ENCODE measurements at places on chromosomes 1 and 21.

GRCh38 chr1:48844187-48844586, 67.5 kb upstream of the BEND5 start:
- DNase-seq = no peak

DNA sequence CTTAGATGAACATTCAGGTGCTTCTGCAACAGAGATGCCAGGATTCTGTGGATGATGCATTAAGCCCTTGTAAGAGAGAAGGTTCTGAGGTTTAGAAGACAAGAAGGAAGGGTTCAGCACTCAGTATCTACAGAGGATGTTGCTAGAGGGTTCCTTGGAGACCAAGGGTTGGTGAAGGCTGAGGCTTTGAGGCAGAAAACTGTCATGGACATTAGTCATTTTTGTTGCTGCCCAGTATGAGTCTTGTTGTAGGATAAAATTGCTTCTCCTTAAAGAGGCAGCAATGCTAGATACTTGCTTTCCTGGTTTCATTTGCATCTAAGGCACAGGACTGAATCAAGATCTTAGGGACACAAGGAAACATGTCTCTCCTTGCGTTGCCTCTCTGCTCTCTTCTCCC, 319.4 kb upstream of the NFIA start:
- no peak for DNase-seq

DNA sequence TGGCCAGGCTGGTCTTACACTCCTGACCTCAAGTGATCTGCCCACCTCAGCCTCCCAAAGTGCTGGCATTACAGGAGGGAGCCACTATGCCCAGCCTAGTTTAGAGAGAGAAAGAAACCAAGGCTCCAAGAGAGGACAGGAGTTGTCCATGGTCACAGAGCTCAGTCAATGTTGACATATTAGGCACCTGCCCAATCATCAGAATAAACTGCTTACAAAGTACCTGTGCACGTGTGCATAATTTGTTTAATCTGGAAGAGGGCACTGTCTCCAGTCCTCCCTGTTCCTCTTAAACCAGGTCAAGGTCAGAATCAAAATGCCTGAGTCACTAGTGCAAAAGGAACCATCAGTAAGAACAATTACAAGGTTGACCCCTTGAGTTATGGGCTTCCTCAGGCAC, 20.3 kb upstream of the MPZL1 start:
- no peak for DNase-seq

DNA sequence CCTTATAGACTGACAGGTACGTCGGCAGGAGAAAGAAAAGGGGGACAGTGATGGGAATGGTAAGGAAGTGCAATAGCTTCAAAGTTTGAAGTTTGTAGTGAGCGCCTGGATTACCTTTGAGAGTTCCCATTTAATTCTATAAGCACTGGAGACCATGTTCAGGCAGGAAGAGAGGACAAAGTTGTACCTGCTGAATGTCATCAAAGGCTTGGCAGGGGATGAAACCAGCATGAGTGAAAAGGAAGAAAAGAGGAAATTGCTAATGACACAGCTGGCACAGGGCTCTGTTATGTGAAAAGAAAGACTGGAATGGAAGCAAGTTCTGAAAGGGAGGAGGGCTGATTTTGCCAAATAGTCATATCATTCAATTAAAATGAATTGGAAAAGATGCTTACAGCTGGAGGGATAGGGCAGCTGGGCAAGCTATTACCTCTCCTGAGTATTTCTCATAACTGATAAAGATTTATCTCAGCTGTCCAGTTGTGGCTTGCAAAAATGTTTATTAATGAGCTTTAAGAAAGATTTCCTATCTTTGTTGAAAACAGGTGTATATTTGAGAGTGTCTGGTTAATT, 109.2 kb downstream of the HMCN1 start:
- no peak for DNase-seq

- DNase-seq = no peak
Measured at GRCh38 chr1:14324248-14324630, 274.2 kb upstream of the KAZN start.

DNA sequence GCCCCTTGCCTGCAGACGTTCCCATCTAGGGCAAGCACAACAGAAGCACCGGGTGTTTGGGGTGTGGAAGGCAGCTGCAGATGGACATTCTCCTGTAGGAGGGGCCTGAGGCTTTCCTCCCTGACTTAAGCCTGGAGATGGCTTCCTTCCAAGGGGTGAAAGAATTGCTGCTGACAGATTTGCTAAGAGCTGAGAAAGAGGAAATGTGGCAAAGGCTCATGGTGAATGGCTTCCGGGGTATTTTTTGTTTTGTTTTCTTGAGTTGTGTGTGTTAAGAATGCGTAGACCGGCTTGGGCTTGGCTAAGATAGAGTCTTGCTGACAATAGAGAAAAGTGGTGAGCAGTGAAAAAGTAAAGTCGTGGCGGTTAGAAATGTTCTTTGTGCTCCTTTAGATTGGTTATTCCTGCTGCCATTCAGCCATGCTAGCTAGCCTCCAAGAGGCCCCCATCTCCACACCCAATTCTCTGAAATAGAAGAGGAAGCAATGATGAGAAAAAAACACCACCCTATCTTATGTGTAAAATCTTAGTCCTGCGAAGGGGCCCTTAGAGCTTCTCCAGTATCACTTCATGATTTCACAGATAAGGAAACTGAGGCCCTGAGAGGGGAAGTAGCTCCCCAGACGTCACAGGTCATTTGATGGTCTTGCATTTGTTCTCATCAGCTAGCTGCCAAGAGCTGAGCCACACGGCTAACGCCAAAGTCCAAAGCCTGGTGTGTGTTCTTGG, 36.9 kb downstream of the EIF2D start:
- peak; percentile 82 for DNase-seq

- no peak for DNase-seq
Measured at GRCh38 chr1:116396769-116397168, 23.7 kb downstream of the ATP1A1 start.

DNA sequence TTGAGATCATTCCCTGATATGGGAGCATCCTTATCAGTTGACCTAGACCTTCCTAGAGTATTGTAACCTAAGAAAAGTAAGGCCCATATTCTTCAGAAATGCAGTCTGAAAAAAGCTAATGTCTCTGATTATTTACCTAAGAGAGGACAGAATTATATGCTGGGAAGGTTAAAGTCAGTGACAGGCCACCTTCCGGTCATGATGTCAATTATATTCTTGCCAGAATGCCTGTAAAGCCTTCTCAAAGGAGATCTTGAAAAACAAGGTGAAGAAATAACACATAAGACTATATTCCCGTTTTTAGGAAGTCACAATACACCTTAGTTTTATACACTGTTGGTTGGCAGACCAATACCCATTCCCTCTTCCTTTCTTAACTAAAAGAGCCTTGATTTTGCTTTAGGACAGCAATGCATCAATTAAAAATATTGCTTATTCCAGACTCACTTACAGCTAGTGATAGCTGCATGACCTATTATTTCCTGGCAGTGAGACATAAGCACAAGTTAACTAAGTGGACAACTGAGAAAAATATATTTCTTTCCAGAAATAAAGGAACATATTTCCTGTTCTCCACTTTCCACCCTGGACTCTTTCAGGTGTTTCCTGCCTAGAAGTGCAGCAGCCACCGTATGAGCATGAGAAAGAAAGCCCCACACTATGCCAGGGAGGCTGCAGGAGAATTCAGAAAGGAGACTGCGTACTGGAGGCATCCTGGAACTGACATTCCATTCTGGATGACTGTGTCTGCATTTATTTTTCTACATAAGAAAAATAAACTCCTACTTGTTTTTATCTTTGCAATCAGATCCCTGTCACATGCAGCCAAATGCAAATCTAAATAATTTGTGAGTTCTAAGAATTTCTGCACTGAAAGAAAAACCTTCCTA, 332.9 kb upstream of the PTBP2 start:
- DNase-seq = no peak

DNA sequence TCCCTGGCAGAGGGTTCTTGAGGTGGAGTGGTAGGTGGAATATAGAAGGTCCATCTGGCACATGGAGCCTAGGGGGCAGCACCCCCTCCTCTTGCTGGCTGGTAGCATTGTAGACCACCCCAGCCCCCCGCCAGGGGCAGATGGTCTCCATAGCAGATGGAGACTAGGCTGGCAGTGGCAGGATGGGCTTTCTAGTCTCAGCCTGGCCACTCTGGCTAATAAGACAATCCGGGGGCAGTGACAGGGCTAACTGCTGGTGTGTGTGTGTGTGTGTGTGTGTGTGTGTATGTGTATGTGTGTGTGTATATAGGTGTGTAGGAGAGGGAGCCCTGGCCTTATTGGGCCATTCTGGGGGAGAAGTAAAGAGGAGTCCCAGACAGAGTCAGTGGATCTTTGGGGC, 16.1 kb downstream of the UTP11 start:
- DNase-seq = no peak

DNA sequence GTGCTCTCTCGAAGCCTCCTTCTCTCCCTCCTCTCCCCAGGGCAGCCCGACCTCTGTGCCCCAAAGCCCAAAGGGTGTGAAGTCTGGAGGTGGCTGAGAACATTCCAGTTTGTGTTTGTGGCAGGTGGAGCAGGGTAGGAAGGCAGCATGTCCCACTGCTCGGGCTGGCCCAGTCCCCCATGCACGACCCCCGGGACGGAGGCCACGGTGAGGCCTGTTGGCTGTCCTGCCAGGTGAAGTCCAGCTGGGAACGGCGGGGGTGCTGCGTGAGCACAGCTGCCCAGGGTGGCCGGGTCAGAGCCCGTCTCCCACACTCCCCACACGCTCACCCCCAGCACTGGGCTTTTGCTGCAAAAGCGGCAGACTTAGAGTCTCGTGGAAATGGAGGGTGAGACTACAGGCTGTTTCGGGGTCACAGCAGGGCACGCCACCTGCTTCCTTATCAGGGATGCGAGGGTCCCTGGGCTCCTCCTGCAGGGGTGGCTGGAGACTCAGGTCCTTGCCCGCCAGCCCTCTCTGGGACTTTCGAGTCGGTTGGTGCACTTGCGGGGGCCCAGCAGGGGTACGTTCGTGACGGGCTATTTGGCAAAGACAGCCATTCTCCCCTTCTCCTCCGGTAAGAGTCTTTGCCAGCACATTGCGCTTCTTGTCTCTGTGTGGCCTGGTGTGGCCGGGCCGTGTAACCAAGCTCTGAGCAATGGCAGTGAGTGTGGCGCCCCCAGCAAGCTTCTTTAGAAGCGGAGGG, 40.3 kb downstream of the MORN1 start:
- DNase-seq = no peak

DNA sequence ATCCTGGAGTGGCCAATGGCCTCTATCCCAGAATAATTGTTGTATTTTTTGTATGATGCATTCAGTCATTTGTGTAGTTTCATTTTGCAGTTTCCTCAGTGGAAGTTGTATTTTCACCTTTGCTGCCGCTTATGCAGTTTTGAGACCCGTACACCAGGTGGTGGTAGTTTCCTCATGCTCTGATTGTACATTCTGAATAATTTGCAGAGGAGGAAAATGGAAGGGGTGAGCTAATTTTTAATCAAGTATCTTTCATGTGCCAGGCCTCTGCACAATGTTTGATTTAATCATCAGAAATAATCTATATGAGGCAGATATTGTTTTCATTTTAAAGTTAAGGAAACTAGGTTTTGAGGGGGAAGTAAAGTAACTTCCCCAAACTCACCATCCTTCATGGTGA, 29.5 kb downstream of the HLX start:
- no peak for DNase-seq

Measured in hematopoietic multipotent progenitor cell (in vitro differentiated cells).